NCI-H1417 treated with DMSO at 0.1 percent for 48 hours (cell line): ENCODE measurements at places on chromosomes 5 and 9.

DNA sequence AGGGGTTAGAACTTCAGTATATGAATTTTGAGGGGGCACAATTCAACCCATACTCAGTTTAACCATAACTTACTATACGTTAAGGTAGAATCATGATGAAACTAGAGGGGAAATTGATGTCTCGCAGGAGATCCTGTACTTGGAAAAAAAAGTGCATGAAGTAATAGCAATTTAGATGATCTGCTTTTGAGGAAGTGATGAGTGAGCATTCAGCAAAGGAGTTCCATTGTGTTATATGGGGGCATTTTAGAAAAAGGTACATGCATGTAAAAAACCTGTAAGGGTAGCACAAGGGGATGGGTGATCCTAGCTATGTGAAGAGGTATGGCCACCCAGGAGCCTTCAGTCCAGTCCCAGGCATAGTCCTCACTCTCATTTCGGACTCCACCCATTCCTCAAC, 14.8 kb upstream of the TMC1 start:
- no peak for DNase-seq

- DNase-seq = no peak
These were observed 26.4 kb downstream of the NOTCH1 start for GRCh38 chr9:136519263-136520052.

GRCh38 chr9:132795511-132796303, 82.4 kb downstream of the AK8 start:
- no peak for DNase-seq

GRCh38 chr5:111072949-111073682, 1.6 kb downstream of the TSLP start:
- DNase-seq = no peak

GRCh38 chr5:42855811-42856210, 44.1 kb upstream of the SELENOP start:
- DNase-seq = no peak

DNA sequence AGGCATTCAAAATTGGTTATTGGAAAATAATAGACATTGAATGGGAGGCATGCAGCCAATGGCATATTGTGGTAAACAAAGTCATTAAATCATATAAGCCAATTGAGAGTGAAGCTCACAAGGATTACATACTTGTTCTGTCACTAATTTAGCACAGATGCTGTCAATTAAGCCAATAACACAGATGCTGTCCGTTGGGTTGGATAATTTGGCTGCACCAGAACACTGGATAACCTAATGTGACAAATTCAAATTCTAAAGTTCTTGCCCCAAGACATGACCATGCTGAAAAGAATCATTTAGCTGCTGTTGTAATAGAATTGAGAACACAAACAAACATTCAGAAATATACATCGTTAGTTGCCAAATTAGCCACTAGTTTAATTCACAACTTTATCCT, 1796.4 kb downstream of the EFNA5 start:
- no peak for DNase-seq

DNA sequence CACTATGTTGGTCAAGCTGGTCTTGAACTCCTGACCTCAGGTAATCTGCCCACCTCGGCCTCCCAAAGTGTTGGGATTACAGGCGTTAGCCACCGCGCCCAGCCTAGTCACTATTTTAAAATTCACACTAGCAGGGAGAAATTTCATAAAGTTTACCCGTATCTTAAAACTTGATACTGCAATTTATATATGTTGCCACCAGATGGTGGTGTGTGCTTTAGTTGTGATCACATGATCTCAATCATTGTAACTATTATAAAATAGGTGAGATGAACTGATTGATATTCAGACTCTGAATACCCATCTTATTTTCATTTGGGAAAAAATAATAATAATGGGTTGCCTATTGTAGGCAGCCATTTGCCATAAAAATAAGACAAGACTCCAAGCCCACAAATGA, 1330.4 kb upstream of the WWC1 start:
- no peak for DNase-seq

- no peak for DNase-seq
These were observed 2.7 kb downstream of the HSPB3 start for GRCh38 chr5:54458221-54458620.
